ENCODE measurements at places on chromosomes 12 and 14.

GRCh38 chr12:71694099-71694820, 8.4 kb downstream of the TMEM19 start:
- DNase-seq = no peak

- DNase-seq = no peak
Measured at GRCh38 chr14:103191844-103192243, 68.6 kb downstream of the TNFAIP2 start.

GRCh38 chr14:97066068-97066899, 269.1 kb downstream of the VRK1 start:
- DNase-seq = no peak

- no peak for DNase-seq
Measured at GRCh38 chr14:56953884-56954283, 143.6 kb upstream of the OTX2 start.

- DNase-seq = no peak
Measured at GRCh38 chr14:35234012-35234805, 58.0 kb upstream of the PSMA6 start.

DNA sequence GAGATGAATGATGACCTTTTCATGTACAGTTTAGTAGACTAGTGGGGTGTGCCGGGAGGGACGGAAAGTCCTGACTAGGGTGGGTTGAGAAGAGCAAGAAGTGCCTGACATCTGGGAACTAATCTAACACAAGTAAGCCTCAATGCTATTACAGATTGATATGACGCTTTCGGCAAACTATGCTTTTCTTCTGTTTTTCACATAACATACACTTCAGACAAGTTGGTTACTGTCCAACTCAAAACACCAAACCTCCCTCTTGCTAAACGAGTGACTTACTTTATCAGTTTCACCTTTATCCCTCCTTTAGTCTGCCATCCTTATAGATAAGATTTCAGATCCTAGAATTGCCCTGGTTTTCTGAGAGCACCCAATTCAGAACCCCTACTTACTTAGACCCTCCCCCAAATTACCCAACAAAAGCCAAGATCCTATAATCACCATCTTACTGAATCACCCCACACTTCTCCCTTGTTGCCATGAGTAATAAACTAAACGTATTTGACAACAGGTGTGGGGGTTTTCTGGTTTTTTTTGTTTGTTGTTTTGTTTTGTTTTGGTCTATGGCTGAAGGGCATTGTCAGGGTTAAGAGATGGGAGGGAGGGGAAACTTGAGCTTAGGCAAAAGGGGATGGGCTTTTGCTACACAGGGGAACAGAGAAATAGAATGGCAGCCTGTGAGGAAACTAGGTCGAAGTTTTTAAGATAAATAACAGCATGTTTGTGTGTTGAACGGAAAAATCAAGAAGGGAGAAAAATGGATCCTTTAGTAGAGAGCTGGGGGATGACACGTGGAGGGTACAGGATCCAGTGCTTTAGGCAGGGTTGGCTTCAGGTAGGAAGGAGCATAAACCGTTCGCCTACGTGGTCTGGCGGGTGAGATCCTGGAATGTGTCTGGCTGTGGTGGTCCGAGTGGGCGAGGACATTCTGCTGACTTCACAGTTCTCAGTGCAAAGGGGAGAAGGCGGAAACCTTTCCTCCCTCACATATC, 6.1 kb upstream of the PSMA3 start:
- no peak for DNase-seq

DNA sequence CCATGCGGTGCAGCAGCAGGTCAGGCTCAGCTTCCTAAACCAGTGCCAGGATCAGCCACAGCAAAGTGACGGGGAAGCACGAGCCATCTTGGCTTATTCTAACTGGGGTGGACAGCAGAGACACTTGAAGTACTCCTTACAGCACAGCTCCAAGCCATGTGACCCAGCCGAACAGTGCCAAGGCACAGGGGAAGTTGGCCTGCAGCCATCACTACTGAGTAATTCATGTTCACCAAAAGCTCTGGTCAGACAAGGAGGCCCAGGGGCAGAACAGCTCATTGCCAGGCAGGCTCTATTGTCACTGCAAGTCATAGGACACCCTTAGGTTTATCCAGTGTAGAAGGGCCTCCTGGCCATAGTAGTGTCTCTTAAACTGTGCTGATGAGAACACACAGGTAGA, 23.4 kb upstream of the SLC35F4 start:
- DNase-seq = no peak

- DNase-seq = no peak
Measured at GRCh38 chr12:76563061-76563460, 3.5 kb upstream of the OSBPL8 start.

All from stimulated activated CD4-positive, alpha-beta T cell treated with anti-CD3 and anti-CD28 coated beads, Interleukin-1b, Interleukin-23, amount 100 ng/mL, for 1 hour (primary cell).